ENCODE measurements at places on chromosomes 5 and 9.

DNA sequence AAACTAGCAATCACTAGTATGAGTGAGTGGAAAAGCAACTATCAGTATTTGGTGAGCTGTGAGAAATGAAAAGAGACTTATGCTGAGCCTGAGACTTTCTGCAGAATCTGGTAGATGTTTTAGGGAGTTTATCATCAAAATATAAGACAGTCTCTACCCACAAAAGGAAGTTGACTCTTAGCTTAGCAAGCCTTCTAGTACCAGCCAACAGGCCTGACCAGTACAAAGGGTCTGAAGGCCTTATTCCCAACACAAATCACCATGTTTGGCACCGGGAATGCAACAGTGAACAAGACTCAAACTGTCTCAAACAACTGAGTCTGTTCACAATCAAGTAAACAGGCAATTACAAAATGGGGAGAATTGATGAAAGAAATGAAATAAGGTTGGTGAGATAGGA is 244.4 kb downstream of the CWC27 start:
- no peak for DNase-seq

DNA sequence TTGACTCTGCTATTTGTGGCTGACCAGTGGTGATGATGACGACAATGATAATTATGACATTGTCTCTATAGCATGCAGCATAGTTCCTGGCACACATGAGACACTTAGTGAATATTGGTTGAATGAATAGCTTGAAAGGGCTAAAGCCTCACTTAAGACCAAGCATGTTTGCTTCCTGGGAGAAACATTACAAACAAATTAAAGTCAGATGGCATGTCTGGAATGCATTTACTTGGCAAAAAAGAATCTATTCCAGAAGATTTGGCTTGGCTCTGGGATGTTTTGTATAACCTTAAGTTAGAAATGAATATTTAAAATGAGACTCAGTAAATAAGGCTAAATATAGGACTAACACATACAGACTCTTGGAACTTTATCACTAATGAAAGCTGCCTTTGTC is 21.6 kb downstream of the GAS1 start:
- DNase-seq = no peak

DNA sequence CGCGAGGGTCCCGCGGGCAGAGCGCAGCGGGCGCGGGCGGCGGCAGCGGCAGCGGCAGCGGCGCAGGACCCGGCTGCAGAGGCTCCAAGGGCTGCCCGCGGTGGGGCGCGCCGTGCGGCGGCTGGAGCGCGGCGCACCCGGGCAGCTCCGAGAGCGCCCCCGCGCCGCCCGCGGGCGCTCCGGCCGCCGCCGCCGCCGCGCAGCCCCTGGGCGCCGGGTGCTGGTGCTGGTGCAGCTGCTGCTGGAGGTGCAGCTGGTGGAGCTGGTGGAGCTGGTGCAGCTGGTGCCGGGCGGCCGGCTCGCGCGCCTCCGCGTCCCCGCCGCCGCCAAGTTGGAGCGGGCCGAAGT is 644 bp downstream of the IER5L start:
- no peak for DNase-seq

GRCh38 chr5:127761869-127762268 is 58.7 kb downstream of the CCDC192 start:
- no peak for DNase-seq

DNA sequence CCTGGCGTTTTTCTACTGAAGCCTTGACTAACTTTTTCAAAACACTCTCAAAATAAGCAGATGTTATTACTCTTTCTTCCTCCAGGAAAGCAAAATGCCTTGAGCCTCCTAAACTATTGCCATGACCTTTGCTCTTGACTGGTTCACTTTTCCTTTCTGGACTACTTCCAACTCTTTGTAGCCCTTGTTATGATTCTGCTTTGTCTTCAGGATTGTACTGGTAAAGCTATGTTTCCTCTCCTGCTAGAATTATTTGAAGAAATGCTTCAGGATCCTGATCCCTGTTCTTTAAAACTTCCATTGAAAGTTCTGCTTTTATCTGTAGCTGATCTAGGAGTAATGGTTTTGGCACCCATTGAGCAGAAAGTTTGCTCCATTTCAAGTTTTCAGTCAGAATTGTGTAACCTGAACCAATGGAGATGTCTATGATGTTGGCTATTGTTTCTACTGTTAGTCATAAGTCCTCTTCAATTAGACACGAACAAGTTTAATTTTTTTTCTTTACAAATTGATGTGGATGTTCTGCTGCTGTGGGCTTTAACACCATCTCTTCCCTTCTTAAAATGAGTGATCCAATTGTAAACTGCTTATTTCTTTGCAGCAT is 1356.4 kb downstream of the EFNA5 start:
- no peak for DNase-seq

Data from natural killer cell (primary cell).